Colonic mucosa (tissue), 4 donors: ENCODE measurements at places on chromosomes 1 and 21. TPM values are rescaled to one million over a fixed set of nuclear protein-coding genes. Genes with fewer than 3 reads are reported as not detected.

Gene SLC30A2
- total RNA-seq: 0.27 TPM

Gene FAM131C
- total RNA-seq: 0.21 TPM

Gene ADAMTSL4
- 4.9 TPM for total RNA-seq

Gene TTC34
- total RNA-seq: 0.44 TPM

Gene EDARADD
- 0.17 TPM for total RNA-seq

Gene HPCA
- 1.6 TPM for total RNA-seq

- H3K36me3 ChIP-seq: no peaks in the 10 kb centered on the region
- no peak overlapping the region for H3K4me3 ChIP-seq
- no peaks in the 10 kb centered on the region for H3K27me3 ChIP-seq
- no peaks in the 10 kb centered on the region for H3K4me1 ChIP-seq
- DNase-seq: no peak
Observed at GRCh38 chr1:11952455-11953109, 18.1 kb downstream of the PLOD1 start.

GRCh38 chr1:156676114-156676819 lies 940 bp downstream of the NES start:
- peak overlapping the region; percentile 32 for H3K4me3 ChIP-seq
- DNase-seq: no peak
- no peaks in the 10 kb centered on the region for H3K36me3 ChIP-seq
- peaks cover 37% of the 10 kb centered on the region for H3K27me3 ChIP-seq
- peak overlapping the region; percentile 30 for H3K27ac ChIP-seq

GRCh38 chr1:14546416-14546815 lies 52.1 kb upstream of the KAZN start:
- no peaks in the 10 kb centered on the region for H3K4me1 ChIP-seq
- H3K36me3 ChIP-seq: no peaks in the 10 kb centered on the region
- no peak for DNase-seq
- H3K4me3 ChIP-seq: no peak overlapping the region
- H3K27ac ChIP-seq: no peak overlapping the region

- no peaks in the 10 kb centered on the region for H3K27me3 ChIP-seq
- no peak for DNase-seq
- peaks cover 40% of the 10 kb centered on the region for H3K4me1 ChIP-seq
- H3K4me3 ChIP-seq: no peak overlapping the region
Observed at GRCh38 chr1:156489166-156489934, 11.2 kb downstream of the MEF2D start.

DNA sequence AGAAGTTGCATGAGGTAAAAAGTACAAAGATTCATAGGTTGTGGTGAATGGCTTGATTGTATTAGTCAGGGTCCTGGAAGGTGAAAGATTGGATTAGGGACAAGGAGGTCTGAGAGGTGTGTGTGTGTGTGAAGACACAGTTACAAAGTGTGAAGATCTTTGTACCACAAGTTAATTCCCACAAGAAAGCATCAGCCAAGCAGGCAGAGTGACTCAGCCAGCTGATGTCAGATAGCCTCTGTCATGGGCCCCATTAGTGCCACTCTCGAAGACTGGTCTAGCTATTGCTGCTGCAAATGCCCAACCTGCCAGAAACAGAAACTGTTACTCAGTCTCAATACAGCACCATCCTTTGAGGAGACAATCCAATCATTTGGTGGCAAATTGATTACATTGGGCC lies 96.5 kb downstream of the DTL start:
- no peaks in the 10 kb centered on the region for H3K4me1 ChIP-seq
- no peak overlapping the region for H3K27ac ChIP-seq
- no peaks in the 10 kb centered on the region for H3K36me3 ChIP-seq
- DNase-seq: no peak
- H3K27me3 ChIP-seq: no peaks in the 10 kb centered on the region

DNA sequence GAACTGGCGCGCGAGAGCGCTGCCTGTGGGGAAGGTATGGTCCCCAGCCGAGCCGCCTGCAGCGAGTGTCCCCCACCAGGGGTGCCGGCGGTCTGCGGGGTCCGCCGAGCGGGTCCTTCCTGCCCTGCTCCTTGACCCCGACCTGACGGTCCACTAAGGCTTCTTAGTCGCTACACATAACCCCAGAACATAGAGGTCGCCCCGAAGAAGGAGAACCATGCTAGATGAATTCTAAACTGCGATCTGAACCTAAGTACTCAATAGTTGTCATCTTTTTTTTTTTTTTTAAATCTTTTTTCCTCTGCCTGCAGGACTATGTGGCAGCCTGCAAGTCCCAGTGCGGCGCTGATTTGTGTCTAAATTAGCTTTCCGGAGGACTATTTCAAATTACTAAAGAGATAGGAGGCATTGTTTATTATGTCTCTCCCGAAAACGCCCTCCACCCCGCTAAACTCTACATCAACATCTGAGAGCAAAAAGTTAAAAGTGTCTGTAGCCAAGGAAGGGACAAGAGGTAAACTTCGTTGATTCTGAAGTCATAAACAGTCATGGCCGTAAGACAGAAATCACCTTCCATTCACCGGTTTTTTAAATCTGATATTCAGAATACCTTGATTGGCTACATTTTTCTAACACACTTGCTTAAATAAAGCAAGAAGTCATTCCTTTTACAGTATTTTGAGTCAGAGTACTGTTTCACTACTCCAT lies 476 bp downstream of the AXDND1 start:
- no peaks in the 10 kb centered on the region for H3K27me3 ChIP-seq
- peak overlapping the region; percentile 89 for H3K4me3 ChIP-seq
- no peaks in the 10 kb centered on the region for H3K4me1 ChIP-seq

DNA sequence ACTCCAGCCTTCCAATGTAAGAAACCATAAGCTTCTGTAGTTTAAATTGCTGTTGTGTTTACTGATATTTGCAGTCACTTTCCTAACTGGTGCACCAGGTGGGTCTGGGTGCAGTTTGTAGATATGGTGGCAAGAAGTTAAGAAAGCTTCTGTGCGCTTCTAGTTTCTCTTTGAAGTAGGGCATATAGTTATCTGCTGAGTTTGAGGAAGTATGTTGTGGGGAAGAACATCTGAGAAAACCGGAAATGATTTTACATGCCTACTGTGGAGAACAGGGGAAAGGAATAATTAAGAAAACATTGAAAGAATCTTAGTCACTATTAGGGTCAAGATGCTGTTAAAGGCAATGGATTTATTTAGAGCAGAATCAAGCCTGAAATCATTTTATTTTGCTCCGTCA lies 14.9 kb upstream of the SLC44A5 start:
- H3K27ac ChIP-seq: no peak overlapping the region
- H3K36me3 ChIP-seq: no peaks in the 10 kb centered on the region
- H3K27me3 ChIP-seq: no peaks in the 10 kb centered on the region
- H3K4me3 ChIP-seq: no peak overlapping the region
- H3K4me1 ChIP-seq: no peaks in the 10 kb centered on the region
- DNase-seq: no peak

- no peak overlapping the region for H3K4me3 ChIP-seq
- DNase-seq: no peak
- H3K27me3 ChIP-seq: no peaks in the 10 kb centered on the region
Observed at GRCh38 chr1:101006553-101006952, 19.0 kb downstream of the DPH5 start.

DNA sequence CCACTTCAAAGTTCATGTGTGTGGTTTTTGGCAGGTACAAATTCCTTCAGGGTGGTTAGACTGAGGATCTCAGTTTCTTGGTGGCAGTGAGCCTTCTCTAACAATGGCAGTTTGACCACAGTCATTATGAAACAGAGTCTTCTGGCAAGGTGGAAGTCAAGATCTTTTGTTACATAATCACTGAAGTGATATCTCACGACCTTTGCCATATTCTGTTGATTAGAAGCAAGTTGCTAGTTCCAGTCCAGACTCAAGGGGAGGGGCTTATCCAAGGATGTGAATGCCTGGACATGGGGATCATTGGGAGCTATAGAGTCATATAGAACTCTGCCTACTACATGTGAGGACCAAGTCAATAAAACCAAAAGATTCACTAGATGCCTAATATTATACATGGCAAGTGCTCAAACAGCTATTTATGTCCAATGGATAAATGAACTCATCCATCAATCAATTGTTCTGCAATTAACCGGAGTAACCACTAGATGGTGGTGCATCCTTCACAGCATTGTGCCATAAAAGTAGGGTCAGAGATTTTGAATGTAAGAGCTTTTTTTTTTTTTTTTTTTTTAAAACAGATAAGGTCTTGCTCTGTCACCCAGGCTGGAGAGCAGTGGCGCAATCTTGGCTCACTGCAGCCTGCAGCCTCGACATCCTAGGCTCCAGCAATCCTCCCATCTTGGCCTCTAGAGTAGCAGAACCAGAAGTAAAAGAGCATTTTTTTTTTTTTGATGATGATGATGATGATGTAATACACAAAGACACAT lies 131.9 kb downstream of the CRB1 start:
- H3K4me3 ChIP-seq: no peak overlapping the region
- H3K27me3 ChIP-seq: no peaks in the 10 kb centered on the region
- no peak overlapping the region for H3K27ac ChIP-seq
- H3K4me1 ChIP-seq: no peaks in the 10 kb centered on the region
- no peaks in the 10 kb centered on the region for H3K36me3 ChIP-seq
- DNase-seq: no peak

DNA sequence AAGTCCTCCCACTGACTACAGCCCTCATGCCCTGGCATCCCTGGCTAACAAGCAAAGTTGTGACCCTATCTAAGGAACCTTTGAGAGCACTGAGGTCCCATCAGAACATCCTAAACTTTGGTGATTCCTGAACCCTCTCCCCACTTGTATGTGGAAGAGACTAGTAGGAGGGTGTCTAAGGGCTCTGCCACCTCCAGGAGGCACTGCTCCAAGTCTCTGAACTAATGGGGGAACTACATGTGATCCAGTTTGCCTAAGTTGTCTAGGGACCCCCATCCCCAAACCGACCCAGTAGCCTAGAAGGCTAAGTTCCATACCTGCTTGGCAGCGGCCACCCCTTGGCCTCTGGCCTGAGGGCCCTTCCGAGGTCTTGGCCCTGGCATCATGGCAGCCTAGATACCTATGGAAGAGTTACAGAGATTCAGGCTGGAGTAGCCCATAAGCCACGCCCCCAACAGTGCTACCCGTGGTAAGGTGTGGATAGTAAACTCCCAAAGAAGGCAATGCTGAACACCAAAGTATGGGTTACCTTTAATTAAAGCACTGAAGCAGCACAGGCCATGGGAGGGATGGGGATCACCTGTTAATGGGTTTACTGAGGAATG lies 1.7 kb downstream of the CC2D1B start:
- H3K4me3 ChIP-seq: no peak overlapping the region
- peak; percentile 29 for DNase-seq
- no peak overlapping the region for H3K27ac ChIP-seq
- H3K36me3 ChIP-seq: peaks cover 11% of the 10 kb centered on the region
- no peaks in the 10 kb centered on the region for H3K27me3 ChIP-seq
